GF-D8 (cell line): ENCODE measurements at places on chromosomes 12 and 14.

- DNase-seq, result no peak
Observed at GRCh38 chr12:52402377-52402776, 3.8 kb downstream of the KRT82 start.

DNA sequence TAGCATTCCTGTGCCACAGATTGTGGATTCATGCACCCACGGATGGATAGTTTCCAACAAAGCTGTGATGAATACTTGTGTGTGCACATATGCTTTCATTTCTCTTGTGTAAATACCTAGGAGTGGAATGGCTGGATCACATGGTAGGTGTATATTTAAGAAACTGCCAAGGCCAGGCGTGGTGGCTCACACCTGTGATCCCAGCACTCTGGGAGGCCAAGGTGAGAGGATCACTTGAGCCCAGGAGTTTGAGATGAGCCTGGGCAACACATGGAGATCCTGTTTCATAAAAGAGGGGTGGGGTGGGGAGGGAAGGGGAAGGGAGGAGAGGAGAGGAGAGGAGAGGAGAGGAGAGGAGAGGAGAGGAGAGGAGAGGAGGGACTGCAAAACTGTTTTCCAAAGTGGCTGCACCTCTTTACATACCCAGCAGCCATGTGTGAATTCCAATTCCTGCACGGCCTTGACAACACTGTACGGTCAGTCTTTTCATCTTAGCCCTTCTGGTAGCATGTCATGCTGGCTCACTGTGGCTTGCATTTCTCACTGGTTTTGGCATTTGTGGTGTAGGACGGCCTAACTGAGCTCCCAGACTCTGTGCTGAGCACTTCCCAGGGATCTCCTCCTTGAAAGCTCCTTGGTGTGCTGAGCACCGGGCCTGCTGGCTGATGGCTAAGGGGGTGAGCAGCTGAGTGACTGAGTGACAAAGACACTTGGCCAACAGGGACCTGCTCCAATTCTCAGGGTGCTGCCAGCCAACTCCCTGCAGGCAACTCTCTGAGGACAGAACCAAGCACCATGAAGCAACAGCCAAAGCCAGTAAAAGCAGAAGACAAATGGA lies 27.9 kb downstream of the SYNE3 start:
- DNase-seq, result no peak

DNA sequence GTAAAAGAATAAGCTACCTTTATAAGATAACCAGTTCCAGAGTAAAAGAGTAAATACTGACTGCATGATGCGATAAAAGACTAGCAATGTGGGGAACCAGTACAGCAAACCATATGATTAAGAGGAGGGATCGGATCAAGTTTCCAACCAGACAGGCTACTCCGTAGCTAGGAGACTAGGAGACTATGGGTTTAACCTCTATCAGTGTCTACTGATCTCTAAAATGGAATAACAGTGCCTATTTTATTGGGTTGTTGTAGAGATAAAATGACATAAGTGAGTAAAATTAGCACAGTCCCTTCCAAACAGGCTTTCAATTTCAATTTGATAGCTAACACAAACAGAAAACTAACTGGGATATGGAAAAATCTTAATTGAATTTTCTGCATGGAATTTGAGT lies 76.0 kb downstream of the PAWR start:
- no peak for DNase-seq

GRCh38 chr14:60092526-60092920 lies 800 bp downstream of the PCNX4 start:
- DNase-seq, result no peak

GRCh38 chr12:41724216-41724615 lies 420.5 kb downstream of the GXYLT1 start:
- no peak for DNase-seq

DNA sequence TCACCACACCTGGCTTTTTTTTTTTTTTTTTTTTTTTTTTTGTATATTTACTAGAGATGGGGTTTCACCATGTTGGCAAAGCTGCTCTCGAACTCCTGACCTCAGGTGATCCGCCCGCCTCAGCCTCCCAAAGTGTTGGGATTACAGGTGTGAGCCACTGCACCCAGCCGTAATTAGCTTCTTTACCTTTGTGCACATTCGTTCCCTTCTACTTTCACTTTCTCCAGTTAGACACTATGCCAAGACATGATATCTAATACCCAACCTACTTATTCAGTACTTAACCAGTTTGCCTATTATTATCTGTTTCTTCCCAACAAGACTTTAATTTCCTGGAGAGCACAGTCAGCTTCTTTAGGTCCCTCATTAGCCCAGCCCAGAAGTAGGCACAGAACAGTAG lies 5.3 kb downstream of the STYK1 start:
- DNase-seq, result no peak

DNA sequence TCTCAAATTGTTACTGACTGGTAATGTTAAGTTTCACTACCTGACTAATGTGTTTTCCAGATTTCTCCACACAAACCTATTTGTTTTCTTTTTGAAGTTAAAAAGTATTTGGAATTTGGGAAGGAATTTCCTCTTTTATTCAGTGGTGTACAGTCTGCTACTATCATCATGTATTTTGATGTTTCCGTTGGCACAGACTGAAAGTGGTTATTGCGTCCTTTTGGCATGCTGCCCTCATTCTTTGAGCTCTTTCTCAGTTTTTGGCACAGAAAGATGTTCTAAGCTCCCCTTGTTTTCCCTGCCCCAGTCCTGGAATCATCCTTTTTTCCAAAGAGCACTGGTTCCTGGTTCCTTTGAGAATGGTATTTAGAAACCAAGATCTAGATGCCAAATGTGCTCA lies 31.4 kb upstream of the RTRAF start:
- no peak for DNase-seq

DNA sequence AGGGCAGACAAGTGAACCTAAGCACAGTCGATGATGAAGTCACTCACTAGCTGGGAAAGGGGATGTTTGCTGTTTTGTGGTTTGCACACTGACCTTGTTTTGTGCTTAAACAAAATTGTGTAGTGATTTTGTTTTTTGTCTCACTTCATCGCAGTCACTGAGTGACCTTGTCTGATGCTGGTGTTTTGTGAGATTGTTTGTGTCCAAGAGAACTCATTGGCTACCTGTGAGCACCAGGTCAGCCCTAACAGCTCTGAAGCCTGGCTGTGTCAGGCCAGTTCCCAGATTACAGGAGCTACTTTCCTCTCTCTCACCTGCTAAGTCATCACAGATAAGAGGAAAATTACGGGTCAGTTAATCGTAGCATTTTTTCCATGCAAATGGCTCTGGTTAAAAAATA lies 3.9 kb upstream of the ESYT1 start:
- DNase-seq, result no peak

- DNase-seq, result no peak
Observed at GRCh38 chr14:38208618-38209562, 1.2 kb downstream of the SSTR1 start.

GRCh38 chr12:108394196-108394595 lies 55.1 kb upstream of the CMKLR1 start:
- DNase-seq, result no peak

DNA sequence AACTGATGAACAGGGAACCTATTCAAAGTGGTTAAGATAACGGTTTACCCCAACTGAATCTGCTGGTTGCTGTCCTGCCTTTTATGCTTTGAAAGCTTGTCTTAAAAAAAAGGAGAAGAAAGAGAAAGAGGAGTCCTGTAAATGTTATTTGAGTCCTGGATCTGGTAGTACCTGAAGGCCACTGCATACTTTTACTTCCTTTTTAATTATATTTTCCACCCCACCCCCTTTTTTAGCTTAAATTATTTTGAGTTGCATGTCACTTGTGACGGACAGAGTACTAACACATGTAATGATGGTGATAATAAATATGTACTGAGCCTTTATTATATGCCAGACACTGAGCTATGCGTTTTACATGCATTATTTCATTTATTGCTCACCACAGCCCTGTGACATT lies 2.5 kb upstream of the AMIGO2 start:
- no peak for DNase-seq

GRCh38 chr12:105745811-105746210 lies 392.9 kb downstream of the NUAK1 start:
- DNase-seq, result no peak

GRCh38 chr12:19641235-19642080 lies 202.2 kb downstream of the AEBP2 start:
- DNase-seq, result no peak

- no peak for DNase-seq
Observed at GRCh38 chr12:67042697-67043131, 226.4 kb upstream of the CAND1 start.

DNA sequence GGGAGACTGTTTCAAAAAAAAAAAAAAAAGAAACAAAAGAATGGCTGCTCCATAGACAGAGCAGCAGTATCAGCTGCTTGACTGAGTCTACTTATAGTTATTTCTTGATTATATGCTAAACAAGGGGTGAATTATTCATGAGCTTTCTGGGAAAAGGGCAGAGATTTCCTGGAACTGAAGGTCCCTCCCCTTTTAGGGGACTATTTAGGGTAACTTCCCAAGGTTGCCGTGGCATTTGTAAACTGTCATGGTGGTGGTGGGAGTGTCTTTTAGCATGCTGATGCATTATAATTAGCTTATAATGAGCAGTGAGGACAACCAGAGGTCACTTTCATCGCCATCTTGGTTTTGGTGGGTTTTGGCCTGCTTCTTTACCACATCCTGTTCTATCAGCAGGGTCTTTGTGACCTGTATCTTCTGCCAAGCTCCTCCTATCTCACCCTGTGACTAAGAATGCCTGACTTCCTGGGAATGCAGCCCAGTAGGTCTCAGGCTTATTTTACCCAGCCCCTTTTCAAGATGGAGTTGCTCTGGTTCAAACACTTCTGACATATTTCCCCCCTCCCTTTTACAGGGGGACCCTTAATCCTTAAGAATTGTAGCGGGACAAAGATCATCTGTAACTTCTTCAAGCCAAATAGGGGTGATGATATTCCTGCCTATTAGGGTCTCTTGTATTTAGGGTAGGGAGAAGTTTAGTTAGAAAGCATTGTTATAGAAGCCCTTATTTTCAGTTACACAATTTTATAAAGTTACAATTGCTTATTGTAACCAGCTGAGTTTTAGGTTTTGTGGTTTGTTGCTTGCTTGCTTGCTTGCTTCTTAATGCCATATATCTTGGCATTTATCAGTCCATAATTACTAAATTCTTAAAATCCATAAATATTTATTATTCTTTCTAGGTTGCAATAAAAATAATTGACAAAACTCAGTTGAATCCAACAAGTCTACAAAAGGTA lies 42.5 kb downstream of the MARK3 start:
- DNase-seq, result no peak

GRCh38 chr14:65282896-65283253 lies 129.7 kb upstream of the FUT8 start:
- no peak for DNase-seq

GRCh38 chr14:24713404-24713803 lies 79.4 kb upstream of the GZMB start:
- DNase-seq, result no peak

- no peak for DNase-seq
Observed at GRCh38 chr12:131795690-131796410, 32.3 kb upstream of the MMP17 start.

DNA sequence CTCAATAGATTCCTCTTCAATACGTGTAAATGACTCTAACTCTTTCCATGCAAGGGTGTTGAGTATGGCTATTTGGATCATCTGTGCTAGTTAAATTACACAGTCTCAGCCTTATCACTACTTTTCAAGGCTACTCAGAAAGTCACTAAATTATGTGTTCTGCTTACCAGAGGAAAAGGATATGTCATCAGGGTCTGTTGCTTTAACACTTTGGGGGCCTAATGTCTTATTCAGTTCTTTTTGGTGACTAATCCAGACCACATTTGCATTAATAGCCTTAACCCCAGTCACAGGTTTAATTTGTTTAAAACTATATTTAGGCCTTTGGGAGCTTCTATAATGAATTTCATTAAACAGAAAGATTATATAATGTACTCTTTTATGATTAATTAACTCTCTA lies 649.3 kb downstream of the RPS29 start:
- no peak for DNase-seq

- no peak for DNase-seq
Observed at GRCh38 chr14:104436741-104437701, 142.5 kb upstream of the C14orf180 start.

DNA sequence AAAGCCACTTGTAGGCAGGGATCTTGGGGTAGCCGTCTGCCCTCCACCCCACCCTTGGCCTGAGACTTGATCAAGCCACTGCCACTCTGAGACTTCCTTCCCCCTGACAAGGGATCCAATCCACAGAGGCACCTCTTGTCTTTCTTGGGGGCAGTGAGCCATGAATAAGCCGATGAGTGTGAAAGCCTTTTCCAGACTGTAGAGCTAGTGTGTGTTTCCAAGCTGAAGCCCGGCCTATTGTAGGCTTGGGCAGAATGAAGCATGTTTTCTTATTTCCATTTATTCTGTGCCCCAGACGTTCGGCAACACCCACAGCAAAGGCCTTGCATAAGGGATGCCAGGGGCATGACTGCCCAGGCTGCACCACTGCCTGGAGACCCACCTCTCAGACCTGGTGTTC lies 991.6 kb downstream of the BCL11B start:
- no peak for DNase-seq

- no peak for DNase-seq
Observed at GRCh38 chr12:52155048-52155868, 36.6 kb downstream of the KRT80 start.

GRCh38 chr12:92340441-92341064 lies 194.9 kb upstream of the BTG1 start:
- no peak for DNase-seq

GRCh38 chr12:98983647-98984046 lies 338.6 kb downstream of the APAF1 start:
- no peak for DNase-seq

GRCh38 chr14:52741865-52742264 lies 11.9 kb downstream of the STYX start:
- no peak for DNase-seq

- no peak for DNase-seq
Observed at GRCh38 chr12:77248036-77248435, 182.7 kb upstream of the E2F7 start.

DNA sequence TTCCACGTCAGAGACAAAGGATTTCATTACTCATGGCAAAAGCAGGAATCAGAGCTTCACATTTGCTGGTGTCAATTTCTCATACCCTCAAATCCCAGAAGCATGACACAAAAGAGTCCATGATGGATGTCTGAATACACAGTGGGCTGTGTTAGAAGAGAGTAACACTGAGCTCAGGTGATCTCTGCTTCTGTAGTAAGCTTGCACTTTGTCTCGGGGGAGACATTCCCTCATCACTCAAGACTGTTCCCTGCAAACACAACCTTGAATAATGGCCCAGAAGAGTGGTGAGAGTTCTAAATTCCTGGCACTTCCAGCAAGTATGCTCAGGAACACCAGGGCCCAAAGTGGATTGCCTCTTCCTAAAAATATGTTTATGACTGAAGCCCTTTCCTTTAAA lies 1787.2 kb upstream of the SEL1L start:
- no peak for DNase-seq

DNA sequence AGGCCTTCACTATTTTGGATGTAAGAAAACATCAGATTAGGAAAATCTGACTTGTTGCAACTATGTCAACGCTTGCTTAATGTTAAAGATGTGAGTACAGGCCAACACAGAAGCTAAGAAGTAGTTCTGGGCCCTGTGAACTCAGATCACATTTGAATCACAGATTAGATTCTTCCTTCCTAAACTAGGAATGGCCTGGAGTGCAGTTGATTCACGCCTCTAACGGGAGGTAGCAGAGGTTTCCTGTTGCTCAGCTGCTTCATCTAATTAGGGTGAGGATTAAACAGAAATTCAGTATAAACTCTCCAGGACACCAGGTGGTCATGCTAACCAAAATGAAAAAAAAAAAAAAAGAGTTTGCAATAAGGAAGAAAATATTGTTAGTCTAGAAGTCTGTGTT lies 314.3 kb downstream of the TRHDE start:
- DNase-seq, result no peak
